Fibroblast of the aortic adventitia (primary cell): ENCODE measurements at places on chromosomes 6 and 20. TPM values are rescaled to one million over a fixed set of nuclear protein-coding genes. Genes with fewer than 3 reads are reported as not detected.

Gene SLC24A3
- total RNA-seq = 0.57 TPM in 1 of 2 replicates, not detected in the other

Gene PRL
- total RNA-seq = not detected in 2 replicates

Gene PRDM13
- not detected in 2 replicates for total RNA-seq

Gene TLDC2
- 0.18 TPM in 1 of 2 replicates, not detected in the other for total RNA-seq

Gene BACH2
- 0.27 and 0.65 TPM in 2 replicates for total RNA-seq
